ENCODE measurements at places on chromosomes 13 and 19.

GRCh38 chr19:56176881-56177280 is 1.1 kb downstream of the GALP start:
- no peak for DNase-seq

GRCh38 chr13:43883631-43884030 is 3.9 kb downstream of the LACC1 start:
- no peak for DNase-seq

- DNase-seq, result no peak
Observed at GRCh38 chr13:55120631-55121030, 2020.1 kb upstream of the PRR20A start.

DNA sequence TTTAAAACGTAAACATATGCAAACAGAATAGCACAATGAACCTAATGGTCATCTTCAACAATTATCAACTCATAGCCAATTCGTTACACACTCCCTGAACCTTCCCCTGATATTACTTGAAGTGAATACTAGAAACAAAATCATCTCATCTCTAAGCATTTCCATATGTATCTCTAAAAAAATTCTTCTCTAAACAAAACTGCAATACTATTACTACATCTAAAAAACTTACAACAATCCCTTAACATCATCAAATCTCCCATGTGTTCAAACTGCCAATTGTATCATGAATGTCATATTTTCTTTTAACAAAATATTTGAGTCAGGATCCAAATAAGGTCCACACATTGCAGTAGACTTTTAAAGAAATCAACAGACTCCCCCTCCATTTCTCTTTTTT is 61.4 kb downstream of the FRY start:
- no peak for DNase-seq

DNA sequence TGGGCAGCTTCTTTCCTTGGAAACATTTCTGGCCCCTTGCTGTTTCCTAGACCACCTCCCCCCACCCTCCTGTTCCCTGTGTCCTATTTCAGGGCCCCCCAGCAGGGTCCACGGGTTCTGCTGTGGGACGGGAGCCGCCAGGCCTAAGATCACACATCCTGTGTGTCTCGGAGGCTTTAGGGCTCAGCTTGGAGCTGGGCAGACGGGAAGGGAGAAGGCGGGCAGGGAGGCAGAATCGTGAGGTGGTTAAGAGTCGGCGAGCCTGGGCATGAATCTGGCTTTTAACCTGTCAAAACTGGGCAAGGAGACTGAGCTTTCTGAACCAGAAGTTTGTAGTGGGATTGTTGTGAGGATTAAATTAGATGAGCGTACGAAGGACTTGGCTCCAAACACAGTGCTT is 4.8 kb downstream of the KCNC3 start:
- no peak for DNase-seq

- no peak for DNase-seq
Observed at GRCh38 chr19:49988433-49988832, 27.5 kb upstream of the SIGLEC11 start.

GRCh38 chr19:10744253-10744798 is 26.4 kb downstream of the DNM2 start:
- DNase-seq, result no peak

GRCh38 chr13:74258961-74259360 is 124.8 kb upstream of the KLF12 start:
- no peak for DNase-seq

GRCh38 chr19:4474514-4475022 is 2.5 kb downstream of the HDGFL2 start:
- no peak for DNase-seq

GRCh38 chr19:34057155-34057554 is 115.1 kb upstream of the LSM14A start:
- no peak for DNase-seq

GRCh38 chr19:45391871-45392665 is 12.8 kb downstream of the PPP1R13L start:
- no peak for DNase-seq

DNA sequence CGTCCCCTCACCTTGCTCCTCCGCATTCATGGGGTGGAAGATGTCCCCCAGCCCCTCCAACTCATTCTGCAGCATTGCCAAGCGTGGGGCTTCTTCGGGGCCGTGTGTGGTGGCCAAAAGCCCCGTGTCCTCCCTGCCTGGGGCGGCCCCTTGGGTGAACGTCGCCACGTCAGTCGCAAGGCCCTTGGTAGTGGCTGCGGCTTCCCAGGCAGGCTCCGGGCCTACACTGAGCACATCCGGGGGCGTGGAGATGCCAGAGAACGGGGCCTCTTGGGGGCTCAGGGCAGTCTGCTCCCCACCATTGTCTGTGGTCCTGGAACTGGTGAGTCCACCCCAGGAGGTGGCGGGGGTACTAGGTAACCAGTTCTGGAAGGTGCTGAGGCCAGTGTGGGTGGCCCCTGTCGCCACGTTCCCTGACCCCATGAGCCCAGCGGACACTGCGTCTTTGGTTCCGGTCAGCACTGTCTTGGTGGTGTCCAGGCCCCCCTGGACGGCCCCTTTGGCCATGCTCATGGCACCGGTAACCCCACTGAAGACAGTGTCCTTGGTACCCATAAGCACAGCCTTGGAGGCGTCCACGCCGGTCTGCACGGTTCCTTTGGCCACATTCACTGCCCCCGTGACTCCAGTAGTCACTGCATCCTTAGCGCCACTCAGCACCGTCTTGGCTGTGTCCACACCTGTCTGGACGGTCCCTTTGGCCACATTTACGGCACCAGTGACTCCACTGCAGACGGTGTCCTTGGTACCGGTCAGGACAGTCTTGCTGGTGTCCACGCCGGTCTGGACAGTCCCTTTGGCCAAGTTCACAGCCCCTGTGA is 7.6 kb downstream of the PLIN4 start:
- no peak for DNase-seq

GRCh38 chr19:29259867-29260281 is 46.9 kb upstream of the UQCRFS1 start:
- DNase-seq, result no peak

- DNase-seq, result no peak
Observed at GRCh38 chr13:78759704-78760103, 100.7 kb upstream of the OBI1 start.

GRCh38 chr13:79880818-79881217 is 399.9 kb downstream of the NDFIP2 start:
- DNase-seq, result no peak

- no peak for DNase-seq
Observed at GRCh38 chr19:32287086-32287485, 58.3 kb upstream of the ZNF507 start.

- DNase-seq, result no peak
Observed at GRCh38 chr13:96816261-96816660, 178.0 kb downstream of the OXGR1 start.

GRCh38 chr19:39704181-39705044 is at the start of gene LGALS14:
LGALS14 (plus strand) TSS chr19:39704481; CDS start chr19:39704529, 48 bp downstream.
- no peak for DNase-seq

GRCh38 chr19:8373867-8374813 is 10.2 kb downstream of the ANGPTL4 start:
- no peak for DNase-seq

GRCh38 chr13:100733261-100733660 is 58.7 kb upstream of the TMTC4 start:
- no peak for DNase-seq

DNA sequence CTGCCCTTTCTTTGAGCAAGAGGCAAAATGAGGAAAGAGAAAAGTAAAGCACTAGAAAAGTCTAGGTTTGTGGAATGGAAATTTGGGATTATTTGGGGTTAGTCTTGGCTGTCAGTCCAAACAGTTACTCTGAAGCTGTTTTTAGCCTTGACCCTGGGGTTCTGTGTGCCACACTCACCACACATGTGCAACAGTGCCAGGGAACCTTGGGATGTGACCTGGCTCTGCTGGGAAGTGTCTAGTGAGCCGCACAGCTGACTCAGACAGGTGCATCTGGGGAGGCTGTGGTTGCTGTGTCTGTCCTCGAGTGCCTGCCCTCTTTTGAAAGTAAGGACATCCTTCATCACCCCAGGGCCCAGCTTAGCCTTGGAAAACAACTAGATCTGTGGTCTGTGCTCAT is 15.8 kb downstream of the MICOS13 start:
- no peak for DNase-seq

- DNase-seq, result no peak
Observed at GRCh38 chr13:91053318-91054065, 294.0 kb upstream of the MIR17HG start.

DNA sequence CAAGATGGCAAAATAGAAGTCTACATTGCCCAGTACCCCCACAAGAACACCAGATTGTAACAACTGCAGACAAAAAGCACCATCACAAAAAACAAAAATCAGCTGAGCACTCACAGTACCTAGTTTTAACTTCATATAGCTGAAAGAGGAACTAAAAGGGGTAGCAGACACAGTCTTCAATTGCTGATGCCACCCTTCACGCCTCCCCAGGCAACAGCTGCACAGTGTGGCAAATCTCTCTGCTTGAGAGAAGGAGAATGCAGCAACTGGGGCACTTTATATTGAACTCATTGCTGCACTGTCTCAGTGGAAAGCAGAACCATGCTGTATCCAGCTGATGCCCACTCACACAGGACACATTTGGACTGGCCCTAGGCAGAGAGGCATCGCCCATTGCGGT is 2714.5 kb upstream of the PCDH20 start:
- DNase-seq, result no peak

GRCh38 chr19:19319732-19320360 is 463 bp downstream of the SUGP1 start:
- no peak for DNase-seq

- DNase-seq, result no peak
Observed at GRCh38 chr19:49799798-49800376, 13.2 kb downstream of the FUZ start.

DNA sequence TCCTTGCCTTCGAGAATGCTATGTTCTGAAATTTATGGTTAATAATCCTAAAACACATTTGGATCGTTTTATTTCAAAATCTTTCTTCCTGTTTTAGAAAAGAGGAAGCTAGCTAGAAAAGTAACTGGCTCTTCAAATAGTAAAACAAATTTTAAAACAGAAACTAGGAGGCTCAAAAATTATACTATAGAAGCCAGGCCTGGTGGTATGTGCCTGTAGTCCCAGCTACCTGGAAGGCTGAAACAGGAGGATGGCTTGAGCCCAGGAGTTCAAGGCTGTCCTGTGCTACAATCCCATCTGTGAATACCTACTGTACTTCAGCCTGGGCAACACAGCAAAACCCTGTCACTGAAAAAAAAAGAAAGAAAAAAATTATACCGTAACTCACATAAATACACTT is 57.9 kb downstream of the ELF1 start:
- no peak for DNase-seq

DNA sequence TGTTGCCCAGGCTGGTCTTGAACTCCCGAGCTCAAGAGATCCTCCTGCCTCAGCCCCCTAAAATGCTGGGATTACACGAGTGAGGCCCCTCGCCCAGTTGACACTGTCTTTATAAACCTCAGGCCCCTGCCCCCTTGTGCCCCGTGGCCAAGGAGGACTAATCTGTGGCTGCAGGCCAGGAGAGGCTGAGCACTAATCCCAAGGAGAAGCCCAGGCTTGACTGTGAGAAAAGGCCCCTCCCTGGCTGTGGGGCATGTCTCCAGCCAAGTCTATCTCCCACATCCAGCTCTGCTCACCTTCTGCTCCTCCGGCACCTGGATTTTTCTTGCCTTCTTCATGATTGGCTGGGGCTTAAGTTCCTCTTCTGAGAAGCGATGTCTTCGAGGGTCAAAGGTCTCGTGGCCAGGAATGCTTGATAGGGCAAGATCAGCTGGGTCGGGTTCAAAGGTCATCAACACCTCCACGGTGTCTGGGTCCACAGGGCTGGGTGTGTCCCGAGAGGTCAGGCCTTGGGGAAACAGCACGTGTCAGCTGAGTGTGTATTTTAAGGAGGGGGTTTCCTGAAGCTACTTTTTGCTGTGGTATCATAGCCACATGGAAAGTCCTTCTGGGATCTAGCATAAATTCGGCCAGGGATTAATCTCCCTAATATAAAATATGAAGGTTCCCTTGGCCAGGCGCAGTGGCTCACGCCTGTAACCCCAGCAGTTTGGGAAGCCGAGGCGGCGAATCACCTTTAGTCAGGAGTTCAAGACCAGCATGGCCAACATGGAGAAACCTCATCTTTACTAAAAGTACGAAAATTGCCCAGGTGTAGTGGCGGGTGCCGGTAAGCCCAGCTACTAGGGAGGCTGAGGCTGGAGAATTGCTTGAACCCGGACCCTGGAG is 3.8 kb downstream of the DBP start:
- no peak for DNase-seq

- DNase-seq, result peak; percentile 47
Observed at GRCh38 chr13:108915634-108916512, 286.5 kb downstream of the MYO16 start.

DNA sequence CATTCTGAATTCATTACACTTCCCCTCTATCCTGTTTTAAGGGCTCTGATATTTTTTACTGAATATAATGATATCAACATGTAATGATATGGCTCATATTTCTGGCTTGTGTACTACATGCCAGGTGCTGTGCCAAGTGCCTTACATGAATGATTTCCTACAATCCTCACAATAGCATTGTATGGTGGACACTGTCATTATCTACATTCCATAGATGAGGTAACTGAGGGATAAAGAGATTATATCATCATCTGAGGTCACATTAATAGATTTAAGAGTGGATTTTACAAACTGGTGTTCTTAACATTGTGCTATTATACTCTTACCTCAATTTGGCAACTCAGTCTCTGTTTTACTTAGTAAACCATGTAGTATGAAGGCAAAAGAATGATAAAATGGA is 502.0 kb downstream of the LIG4 start:
- DNase-seq, result no peak

DNA sequence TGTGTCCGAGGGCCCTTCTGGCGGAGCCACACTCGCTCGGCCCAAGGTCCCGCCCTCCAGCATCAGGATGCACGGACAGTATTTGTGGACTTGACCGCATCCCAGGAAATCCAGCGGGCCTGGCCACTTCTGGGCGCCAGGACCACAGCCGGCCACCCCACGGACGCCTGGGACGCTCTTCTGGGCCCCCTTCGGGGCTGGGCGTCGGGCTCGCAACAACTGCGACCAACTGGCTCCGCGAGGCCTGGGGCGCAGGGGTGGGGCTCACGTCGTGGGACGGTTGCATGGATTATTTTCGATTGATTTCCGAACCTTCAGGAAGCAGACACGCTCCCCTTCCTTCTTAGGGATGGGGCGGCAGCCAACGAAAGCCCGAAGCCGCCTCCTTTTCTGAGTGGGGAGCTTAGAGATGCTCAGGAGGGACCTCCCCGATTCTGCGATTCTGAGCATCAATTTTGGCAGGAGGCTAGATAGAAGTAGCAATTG is 521 bp upstream of the NUP58 start:
- DNase-seq, result no peak

GRCh38 chr19:2237051-2237868 is 636 bp downstream of the SF3A2 start:
- no peak for DNase-seq

DNA sequence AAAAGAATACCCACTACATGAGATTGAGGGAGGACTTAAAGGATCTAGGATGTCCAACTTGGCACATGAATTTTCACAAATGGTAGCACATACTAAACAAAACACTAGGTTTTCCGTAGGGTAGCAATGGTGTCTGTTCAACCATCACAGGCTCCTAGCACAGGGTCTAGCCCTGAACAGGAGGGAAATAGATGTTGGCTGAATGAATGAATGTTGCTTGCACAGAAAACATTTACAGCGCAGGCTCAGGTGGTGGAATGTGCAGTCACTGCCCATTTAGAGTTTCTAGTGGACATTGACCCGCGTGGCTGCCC is 1.9 kb upstream of the MYCBP2 start:
- no peak for DNase-seq

GRCh38 chr19:58385313-58385890 is 1.7 kb upstream of the RPS5 start:
- DNase-seq, result no peak
